ENCODE measurements at places on chromosomes 3 and 15.

DNA sequence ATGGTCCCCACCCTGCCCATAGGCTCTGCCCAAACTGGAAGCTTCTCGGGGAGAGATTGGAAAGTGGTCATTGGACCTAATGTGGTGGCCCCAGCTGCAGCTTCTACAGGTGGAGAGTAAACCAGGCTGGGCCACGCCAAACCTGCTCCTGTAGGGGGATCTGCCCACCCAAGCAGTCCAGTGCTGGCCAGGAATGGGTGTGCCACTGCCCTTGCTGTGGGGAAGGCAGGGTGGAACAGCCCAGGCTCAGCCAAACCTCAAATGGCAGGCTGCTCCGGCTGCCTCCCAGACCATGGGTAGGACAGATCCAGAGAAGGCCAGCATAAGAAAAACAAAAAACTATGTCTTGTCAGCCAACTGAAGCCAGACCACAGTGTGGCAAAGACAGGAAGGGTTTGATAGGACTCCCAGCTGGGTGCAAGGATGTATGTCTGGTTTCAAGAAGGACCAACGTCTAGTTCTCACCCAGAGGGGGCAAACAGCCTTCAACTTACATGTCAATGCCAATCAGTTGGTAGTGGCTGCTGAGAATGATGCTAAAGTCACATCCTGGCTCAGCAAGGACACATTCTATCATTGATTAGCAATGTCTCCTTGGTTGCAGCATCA is 267.3 kb downstream of the UACA start:
- DNase-seq, result no peak

GRCh38 chr15:92503889-92504288 is 110.2 kb downstream of the ST8SIA2 start:
- no peak for DNase-seq

DNA sequence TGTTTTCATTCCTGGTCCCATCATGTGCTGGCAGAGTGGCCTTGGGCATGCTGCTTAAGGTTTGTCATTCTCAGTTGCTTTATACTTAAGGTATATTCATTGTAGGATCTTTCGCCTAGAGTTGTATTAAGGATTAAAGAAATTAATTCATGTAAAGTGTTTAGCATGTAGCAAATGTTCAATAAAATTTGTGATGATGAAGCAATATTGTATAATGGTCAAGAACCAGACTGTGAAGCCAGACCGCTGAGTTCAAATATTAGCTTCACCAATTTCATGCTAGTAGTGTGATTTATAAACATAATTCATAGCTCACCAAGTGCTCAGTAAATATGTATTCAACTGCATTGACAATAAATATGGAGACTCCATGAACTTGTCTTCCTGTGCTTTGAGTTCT is 178.5 kb downstream of the BBX start:
- no peak for DNase-seq

DNA sequence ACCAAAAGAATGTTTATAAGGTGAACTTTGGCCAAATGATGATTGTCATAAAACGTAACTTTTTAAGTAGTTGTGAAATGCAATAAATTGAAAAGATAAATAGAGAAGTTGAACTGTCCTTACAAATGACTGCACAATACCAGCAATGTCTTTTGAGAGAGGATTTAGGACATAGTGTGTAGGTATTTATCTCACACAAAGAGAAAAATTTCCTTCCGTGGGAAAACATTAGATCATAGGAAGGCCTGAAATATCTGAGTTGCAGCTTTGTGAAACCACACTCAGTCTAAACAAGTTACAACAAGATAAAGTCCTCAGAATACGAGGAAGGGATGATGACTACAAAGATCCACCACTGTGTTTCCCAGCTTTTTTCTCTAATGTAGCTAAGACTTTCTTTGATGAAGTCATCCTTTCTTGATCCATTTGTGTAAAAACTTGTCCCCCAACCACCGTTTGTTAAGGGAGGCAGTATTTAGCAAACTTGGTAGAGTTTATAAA is 16.0 kb downstream of the ROBO2 start:
- no peak for DNase-seq

DNA sequence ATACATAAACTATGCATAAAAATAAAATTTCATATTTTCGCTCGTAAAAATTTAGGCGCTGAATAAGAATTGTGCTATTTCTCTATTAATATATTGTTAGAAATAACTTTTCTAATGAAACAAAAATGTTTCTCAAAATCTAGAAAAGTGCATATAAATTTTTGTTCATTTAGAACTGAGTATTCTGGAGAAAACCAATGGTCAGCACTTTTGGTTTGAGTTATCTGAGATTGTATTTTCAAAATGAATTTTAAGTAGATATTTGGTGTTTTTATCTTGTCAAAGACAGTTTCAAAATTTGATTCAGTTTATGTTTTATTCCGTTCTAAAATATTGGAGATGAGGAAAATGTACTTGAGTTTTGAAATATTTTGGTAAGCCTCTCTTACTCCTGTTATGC is 13.9 kb downstream of the MYNN start:
- DNase-seq, result no peak

DNA sequence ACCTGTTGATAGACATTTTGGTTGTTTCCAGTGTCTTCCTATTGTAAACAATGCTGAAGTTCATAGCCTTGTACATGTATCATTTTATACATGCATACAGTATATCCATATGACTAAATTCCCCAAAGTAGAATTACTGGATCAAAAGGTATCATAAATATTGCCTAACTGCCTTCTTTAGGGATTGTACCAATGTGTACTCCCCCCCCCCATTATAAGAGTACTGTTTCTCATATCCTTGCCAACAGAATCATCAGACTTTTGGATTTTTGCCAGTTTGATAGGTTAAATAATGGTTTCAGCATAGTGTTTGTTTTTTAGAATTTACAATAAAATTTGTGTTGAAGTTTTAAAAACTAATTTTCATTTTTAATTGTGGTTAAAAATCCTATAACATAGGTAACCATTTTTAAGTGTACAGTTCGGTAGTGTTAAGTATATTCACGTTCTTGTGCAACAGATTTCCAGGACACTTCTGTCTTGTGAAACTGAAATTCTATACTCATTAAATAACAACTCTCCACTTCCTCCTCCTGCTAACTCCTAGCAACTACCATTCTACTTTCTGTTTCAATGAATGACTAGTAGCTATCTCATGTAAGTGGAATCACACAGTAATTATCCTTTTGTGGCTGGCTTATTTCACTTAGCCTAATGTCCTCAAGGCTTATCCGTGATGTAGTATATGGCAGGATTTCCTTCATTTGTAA is 30.8 kb upstream of the MAP3K13 start:
- no peak for DNase-seq

DNA sequence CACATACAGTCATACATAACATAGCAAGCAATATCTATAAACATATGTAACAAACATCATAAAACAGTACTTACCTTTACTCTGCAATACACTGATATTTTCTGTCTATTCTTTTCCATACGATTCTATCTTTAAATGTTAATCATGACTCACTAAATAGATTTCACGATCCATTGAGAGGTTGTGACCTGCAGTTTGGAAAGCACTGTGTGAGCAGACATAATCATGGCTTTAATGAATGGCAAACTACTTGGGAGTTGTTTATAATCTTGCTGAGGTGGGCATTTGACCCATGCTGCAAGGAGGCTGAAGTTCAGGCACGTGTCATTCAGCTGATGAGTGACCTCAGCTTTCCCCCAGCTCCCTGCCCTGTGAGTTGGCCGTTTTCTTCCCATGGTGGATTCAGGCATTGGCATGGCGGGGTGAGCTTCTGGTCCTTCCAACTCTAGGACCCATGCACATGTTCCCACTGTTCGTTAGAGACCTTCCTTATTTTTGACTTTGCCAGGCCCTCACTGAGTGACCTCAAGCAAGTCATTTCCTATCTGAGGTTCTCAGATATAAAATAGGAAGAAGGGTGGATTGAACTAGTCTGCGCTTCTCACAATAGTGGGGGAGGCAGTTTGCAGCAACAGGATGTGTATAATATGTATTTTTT is 41.7 kb downstream of the PAQR5 start:
- no peak for DNase-seq

DNA sequence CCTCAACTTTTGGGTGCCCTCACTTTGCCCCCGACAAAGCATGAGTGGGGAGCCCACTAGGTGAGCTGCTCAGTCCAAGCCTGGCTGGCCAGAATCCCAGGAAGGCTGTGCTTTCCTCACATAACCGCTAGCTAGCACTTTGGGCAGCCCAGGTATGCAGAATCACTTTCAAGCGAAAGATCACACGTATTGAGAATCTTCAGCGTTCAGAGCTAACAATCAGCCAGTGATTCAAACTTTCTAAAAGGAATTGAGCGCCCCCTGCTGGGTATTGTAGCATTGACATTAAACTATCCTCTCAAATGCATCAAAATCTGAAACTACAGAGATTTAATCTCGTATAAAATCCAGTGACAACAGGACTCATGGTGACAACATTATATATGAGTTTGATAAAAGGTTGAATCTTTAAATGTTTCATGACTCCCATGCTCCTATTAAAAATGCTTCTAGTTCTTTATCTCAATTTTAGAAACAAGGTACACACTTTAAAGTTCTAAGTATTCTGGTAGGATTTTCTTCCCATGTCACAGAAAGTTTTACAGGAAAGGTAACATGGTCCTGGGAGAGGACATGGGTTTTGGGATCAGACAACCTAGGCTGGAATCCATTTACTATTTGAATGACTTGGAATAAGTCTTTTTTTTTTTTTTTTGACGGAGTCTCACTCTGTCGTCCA is 11.8 kb downstream of the ANAPC13 start:
- DNase-seq, result peak; percentile 63

DNA sequence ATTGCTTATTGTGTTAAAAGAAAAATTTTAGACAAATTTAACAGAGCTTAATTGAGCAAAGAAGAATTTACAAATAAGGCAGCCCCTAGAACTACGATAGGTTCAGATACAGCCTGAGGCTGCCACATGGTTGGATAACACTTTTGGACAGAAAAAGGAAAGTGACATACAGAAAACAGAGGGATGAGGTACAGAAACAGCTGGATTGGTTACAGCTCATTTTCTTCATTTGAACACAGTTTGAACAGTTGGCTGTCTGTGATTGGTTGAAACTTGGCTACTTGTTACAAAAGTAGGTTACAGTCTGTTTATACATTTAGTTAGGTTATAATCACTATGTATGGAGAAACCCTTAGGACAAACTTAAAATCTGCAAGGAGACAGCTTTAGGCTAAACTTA is 46.0 kb downstream of the STARD9 start:
- no peak for DNase-seq

- no peak for DNase-seq
These were observed 60.9 kb downstream of the RPLP1 start for GRCh38 chr15:69513450-69513960.

GRCh38 chr15:66288551-66289185 is 4.7 kb upstream of the DIS3L start:
- DNase-seq, result no peak

DNA sequence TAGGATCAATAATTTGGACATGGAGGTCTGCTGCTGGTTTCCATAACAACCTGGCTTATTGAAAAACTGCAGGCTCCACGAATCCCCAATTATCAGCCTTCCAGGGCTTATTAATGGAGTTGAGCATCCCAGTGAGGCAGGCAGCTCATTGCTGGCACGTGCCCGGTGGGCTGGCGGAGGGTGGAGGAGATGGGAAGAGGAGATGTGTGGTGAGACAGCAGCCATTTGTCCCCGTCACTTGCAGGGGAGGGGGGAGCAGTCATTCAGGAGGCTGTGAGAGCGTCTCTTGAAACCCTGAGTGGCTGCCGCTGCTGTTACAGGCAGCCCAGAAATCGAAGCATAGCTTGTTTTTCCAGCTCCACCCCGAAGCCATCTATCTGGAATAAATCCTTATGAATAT is 70.6 kb downstream of the GAP43 start:
- peak; percentile 29 for DNase-seq

- DNase-seq, result no peak
These were observed 101.5 kb upstream of the MYO5C start for GRCh38 chr15:52397118-52397517.

GRCh38 chr3:112745567-112746248 is 101.0 kb downstream of the CD200R1L start:
- no peak for DNase-seq

GRCh38 chr3:65048151-65048550 is 360.4 kb upstream of the ADAMTS9 start:
- no peak for DNase-seq

- DNase-seq, result no peak
These were observed 8.5 kb upstream of the ISLR2 start for GRCh38 chr15:74121858-74122257.

- peak; percentile 79 for DNase-seq
These were observed 7.4 kb downstream of the EDEM1 start for GRCh38 chr3:5194801-5195509.

GRCh38 chr3:128532012-128532983 is 39.3 kb upstream of the GATA2 start:
- no peak for DNase-seq

GRCh38 chr15:52076889-52077781 is 35.4 kb downstream of the BCL2L10 start:
- no peak for DNase-seq

DNA sequence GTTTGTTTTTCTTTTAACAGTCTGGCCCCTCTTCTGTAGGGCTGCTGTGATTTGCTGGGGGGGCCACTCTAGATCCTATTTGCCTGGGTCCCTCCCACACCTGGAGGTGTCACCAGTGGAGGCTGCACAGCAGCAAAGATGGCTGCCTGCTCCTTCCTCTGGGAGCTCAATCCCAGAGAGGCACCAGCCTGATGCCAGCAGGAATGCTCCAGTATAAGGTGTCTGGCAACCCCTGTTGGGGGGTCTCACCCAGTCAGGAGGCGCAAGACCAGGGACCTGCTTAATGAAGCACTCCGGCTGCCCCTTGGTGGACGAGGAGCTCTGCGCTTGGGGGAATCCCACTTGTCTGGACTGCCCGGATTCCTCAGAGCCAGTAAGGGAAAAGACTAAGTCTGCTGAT is 118.3 kb downstream of the GAP43 start:
- DNase-seq, result no peak

Measured in upper lobe of left lung (tissue), 6 donors.